CD4-positive, alpha-beta T cell treated with Interleukin-15 for 4 hours (primary cell): ENCODE measurements at places on chromosomes 13 and 19.

DNA sequence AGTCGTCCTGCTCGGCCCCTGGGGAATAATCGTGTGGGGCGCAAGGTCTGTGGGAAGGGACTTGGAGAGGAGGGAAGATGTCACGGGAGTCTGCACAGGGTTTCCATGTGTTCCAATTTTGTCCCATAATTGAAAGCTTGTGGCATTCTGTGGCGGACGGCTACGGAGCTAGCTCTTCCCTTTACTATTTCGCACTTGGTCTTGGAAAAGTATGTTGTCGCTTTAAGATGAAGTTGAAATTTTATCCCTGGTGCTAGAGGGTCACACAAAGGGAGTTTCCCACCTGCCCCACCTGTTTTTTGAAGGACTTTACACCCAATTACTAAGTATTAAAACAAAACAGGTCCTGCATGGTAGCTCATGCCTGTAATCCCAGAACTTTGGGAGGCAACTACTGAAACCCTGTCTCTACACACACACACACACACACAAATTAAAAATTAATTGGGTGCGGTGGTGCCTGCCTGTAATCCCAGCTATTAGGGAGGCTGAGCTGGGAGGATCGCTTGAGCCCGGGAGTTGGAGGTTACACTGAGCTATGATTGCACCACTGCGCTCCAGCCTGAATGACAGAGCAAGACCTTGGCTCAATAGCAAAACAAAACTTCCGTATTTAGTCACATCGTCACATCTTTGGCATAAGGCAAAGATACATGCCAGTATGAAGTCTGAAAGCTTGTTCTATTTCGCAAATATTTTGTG, 967 bp upstream of the TPT1 start:
- no peak for DNase-seq

- DNase-seq, result no peak
These were observed 31.5 kb downstream of the COL4A2 start for GRCh38 chr13:110338441-110339101.

GRCh38 chr13:73340069-73340468, 281.3 kb downstream of the KLF5 start:
- DNase-seq, result no peak

DNA sequence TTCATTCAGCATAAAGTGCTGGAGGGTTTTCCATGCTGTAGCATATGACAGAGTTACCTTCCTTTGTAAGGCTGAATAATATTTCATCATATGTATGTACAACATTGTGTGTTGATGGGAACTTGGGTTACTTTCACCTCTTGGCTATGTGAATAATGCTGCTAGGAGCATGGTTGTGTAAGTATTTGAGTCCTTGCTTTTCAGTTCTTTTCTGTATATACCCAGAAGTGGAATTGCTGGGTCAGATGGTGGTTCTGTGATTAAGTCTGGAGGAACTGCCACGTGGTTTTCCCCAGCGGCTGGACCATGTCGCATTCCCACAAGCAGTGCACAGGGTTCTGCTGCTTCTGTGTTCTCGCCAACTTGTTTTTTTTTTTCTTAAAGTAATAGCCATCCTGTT, 101.2 kb upstream of the TEX29 start:
- DNase-seq, result no peak

DNA sequence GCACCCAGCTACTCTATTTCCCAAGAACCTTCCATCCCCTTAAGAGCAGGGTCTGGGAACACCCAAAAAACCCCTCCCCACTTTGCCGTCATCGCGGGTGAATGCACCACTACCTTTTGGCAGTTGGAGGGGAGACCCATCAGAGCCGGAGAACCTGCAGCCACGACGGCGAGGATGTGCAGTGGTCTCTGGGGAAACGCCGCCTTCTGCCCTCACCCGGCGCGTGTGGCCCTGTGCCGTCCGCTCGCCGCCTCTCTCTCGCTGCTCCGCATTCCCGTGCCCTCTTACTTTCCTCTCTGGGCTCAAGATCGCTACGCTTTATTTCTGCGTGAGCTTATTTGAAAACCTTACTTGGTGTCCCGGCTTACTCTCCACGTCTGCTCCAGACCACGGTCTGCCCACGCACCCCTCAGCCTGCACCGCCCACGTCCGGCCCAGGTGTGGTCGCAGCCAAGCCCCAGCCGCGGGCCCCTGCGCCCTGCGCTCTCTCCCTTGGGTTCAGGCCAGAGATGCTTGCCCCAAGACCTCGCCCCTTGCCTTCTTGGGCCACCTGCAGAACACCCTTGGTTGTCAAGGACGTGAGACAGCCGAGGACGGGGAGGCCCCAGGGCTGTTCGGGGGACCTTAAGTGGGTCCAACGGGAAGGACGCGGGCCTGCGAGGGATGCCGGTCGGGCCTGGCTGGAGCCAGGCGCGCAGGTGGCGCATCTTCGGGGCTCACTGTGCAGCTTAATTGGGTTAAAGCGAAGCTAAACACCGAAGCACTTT, 2.0 kb upstream of the MAB21L1 start:
- no peak for DNase-seq

DNA sequence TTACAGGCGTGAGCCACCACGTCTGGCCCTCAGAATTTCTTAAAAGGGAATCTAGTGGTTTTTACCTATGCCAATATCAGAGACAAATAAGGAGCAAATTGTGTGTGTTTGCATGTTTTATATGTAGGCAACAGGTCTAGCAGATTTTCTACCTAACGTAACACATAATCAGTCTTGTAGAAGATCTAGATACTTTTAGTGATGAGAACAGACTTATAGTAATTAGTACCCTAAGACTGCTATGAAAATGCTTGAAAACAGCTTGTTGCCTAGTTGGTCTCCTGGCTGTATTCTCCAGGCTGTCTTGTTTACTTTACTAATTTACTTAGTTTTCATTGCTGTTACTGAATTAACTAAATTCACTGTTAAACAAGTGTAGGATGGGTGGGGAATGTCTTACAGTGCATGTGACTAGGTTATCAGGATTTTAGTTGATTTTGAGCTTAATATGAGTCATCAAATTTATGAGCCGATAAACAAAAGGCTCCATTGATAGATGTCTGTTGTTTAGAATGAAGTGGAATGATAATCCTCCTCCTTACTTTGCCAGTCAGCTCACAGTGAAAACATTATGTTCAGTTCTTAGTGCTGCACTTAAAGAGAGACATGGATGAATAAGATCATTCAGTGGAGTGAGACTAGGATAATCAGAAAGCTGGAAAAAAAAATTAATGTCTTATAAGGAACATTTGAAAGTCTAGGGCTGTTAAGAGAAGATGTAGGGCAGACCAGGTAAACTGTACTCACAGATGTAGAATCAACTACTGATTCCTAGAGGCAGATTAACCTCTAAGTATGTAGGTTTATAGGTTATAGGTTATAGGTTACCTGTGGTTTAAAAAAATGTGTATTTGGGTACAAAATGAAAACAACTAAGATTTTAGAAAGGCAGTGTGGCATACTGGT, 22.4 kb downstream of the GTF2F2 start:
- DNase-seq, result no peak

- no peak for DNase-seq
These were observed 61.9 kb downstream of the LHFPL6 start for GRCh38 chr13:39540929-39541605.

GRCh38 chr13:25151626-25152195, 20.4 kb downstream of the AMER2 start:
- no peak for DNase-seq

DNA sequence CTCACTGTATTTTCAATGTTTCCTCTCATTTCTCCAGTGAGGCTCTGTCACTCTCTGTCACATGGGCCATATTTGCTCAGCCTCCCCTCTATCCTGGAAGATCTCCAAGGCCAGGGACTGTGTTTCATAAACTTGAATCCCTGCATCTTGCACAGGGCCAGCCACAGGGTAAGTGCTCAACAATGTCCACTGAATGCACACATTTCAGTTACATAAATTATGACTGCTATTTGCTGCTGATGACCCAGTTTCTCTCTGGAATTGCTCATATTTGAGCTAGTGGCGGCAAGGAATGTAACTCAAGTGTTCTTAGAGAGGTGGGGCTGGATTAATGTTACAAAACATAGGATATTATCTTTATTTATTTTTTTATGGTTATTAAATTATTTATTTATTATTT, 6.1 kb downstream of the CLC start:
- DNase-seq, result no peak

GRCh38 chr13:74132776-74133656, 1.2 kb downstream of the KLF12 start:
- DNase-seq, result peak; percentile 41

- no peak for DNase-seq
These were observed 34.1 kb upstream of the TFDP1 start for GRCh38 chr13:113550453-113550852.

DNA sequence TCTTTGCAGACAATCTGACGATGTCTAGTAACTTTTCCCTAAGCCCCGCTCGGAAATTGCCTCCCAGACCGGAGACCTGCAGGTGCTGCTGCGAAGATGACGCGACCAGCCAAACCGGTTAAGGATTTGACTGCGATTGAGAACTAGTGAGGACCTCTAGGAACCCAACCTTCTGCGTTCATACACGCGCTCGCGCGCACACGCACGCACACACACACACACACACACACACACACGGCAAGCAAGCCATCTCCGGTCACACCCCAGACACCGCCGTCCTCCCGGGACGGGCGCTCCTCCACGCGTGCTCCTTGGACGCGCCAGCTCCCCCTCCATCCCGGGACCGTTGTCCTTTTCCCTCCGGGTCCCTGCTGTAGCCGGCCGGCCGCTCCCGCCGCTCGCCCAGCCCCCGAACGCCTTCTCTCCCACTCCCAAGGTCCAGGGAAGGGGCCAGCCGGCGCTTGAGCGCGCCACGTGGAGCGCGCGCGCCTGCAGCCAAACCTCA, 1.2 kb downstream of the TBC1D4 start:
- peak; percentile 7 for DNase-seq

GRCh38 chr13:113954046-113954835, 19.6 kb downstream of the C13orf46 start:
- DNase-seq, result no peak

DNA sequence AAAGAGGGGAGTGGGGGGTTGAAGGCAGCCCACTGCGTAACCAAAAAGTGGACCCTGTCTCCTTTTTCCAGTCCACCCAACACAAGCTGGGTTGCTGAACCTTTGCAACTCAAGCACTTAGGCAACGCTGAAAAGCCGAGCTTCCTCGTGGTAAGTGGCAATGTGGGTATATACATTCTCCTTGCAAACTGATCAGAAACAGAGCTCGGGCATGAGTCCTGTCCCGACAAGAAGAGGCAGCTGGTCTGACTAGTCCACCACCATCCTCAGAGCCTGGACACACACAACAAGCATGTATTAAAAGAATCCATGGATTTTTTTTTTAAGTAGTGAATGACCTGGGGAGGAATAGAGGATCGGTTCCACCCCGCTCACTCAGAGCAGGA, 240.6 kb upstream of the ZNF507 start:
- DNase-seq, result no peak

GRCh38 chr19:50894478-50895356, 16.5 kb downstream of the KLK4 start:
- no peak for DNase-seq
